KBM-7 (cell line): ENCODE measurements at places on chromosomes 4 and X.
A peak's percentile ranks its signal among the peaks of the same experiment; 100 is the strongest.

DNA sequence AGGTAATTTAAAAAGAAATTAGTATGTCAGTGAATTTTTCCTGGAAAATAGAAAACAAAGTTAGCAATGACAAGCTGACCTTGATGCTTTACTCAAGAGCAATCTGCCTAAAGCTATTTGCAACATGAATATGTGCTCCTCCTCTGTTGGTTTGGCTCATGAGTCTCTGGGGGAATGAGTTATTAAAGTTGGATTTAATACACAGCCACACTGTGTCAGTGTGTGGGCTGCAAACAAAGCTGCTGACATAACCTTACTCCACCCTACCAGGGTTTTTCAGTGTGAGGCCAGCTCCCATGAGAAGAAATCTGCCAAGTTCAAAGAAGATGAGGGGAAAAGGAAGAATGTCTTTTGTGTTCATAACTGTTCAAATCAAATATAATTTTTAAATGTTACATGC, 280.5 kb downstream of the TLL1 start:
- no peak for DNase-seq

DNA sequence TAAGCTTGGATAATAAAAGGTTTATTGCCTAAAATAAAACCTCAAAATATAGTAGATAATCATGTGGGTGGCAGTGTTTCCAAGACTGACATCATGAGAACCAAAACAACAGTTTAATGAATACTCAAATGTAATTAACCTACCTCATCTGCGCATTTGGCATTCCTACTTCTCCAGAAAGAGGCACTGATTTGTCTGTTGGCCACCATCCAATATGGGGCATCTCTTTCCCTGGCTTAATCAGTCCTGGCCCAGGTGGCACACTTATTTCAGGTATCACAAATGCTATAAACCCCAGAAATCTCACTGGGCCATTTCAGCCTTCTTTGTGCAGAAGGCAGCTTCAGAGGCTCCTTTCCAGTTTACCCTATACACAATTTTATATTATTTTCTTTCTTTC, 192.2 kb downstream of the COMMD8 start:
- no peak for DNase-seq

- DNase-seq, result no peak
Measured at GRCh38 chr4:170729897-170730296, 640.1 kb upstream of the AADAT start.

DNA sequence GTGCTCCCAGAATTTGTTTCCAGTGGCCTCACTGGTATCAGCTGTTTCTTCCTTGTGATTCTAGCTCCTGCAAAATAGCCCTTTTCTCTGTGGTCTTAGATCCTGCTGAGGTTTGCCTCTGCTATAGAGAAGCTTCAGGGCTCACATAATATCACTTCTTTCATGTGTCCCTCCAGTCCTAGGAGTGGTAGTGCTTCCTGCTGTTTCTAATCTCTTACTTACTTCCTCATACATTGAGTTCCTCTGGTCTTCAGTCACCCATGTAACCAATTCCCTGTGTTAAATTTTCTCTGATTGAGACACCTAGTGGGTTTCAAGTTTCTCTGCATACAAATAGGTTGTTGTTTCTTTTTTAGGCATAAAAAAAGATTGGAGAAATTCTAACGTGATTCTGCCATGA, 1567.9 kb downstream of the ARAP2 start:
- DNase-seq, result peak; percentile 9

- no peak for DNase-seq
Measured at GRCh38 chr4:55143858-55144257, 18.5 kb upstream of the KDR start.

- DNase-seq, result peak; percentile 30
Measured at GRCh38 chr4:185280608-185281007, 71.2 kb downstream of the SNX25 start.

- DNase-seq, result peak; percentile 99
Measured at GRCh38 chrX:1481636-1482529, 29.2 kb upstream of the ASMTL start.

- no peak for DNase-seq
Measured at GRCh38 chr4:94927696-94928095, 169.9 kb downstream of the BMPR1B start.

DNA sequence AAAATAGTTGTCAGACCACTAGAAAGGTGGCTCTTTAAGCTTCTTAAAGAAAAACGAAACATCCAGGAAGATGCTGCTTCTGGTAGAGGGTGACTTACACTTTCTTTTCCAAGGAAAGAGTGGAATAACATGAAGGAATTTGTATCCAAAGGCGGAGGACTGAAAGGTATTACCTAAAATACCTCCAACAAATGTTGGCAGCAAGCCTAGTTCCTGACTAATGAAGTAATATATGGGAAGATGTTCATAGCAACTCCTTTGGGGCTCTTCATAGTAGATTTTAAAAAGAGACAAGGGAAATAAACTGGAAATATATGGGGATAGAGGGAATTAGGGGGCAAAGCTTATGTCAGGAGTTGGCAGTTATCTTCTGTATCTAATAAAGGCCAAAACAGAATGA, 116.2 kb downstream of the AASDH start:
- no peak for DNase-seq

GRCh38 chrX:118825227-118825626, 1.6 kb downstream of the ZCCHC12 start:
- no peak for DNase-seq

- DNase-seq, result no peak
Measured at GRCh38 chrX:153513265-153513664, 4.2 kb upstream of the ATP2B3 start.

DNA sequence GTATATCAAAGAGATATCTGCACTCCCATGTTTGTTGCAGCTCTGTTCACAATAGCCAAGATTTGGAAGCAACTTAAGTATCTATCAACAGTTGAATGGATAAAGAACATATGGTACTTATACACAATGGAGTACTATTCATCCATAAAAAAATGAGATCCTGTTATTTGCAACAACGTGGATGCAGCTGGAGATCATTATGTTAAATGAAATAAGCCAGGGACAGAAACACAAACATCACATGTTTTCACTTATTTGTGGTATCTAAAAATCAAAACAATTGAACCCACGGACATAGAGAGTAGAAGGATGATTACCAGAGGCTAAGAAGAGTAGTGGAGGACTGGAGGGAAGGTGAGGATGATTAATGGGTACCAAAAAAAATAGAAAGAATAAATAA, 14.2 kb downstream of the IQCM start:
- DNase-seq, result no peak

DNA sequence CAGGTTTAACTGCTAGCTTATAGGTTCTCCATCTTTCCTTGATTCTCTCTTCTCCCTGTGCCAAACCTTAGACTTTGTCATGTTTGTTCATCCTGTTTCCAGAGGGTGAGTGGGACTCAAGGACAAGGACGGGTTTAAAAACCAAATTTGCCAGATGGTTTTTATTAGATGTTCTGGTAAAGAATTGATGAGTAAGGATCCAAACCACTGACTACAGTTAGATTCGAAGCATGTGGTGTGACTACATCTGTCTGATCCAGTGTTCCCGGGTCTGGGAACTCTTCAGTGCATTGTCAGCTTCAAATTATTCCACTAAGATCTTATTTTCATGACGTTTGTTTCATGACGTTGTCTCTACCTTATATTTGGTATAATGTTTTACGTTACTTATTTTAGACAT, 37.5 kb downstream of the MTMR1 start:
- no peak for DNase-seq

- no peak for DNase-seq
Measured at GRCh38 chr4:147528054-147528453, 47.2 kb downstream of the EDNRA start.

DNA sequence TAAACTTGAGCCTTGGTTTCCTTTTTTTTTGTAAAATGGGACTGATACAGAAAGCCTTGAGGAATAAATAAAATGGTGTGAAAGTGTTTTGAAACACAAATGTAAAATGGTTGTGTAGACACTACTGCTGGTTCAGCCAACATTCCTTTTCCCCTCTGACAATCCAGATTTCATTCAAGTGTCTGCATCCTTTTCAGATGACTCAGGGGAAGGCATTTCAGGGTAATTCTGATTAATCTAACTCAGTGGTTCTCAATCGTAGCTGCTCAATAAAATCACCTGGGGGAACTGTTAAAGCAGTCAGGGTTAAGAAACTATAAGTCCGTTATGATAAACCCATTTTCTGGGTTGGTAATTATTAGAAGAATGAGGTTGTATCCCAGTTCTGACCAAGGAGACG, 4.6 kb downstream of the ARHGAP10 start:
- no peak for DNase-seq

DNA sequence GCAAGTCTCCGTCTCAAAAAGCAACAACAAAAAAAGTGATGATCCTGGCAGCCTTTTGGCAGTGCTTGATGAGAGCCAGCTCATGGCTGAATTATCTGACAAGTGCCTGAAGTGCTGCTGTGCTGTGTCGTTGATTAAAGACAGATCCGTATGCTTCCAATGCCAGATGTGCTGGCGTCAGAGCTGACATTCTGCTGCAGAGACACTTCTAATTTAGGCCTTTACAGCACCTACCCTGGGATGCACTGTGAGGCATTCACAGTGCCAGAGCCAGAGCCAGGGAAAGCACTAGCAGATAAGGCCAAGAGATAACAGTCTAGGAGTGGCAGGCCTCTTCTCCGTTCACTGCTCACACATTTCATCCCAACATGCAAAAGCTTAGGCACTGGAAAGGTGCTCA, 995.5 kb downstream of the RAB28 start:
- no peak for DNase-seq

GRCh38 chrX:39592776-39593175, 505.0 kb downstream of the BCOR start:
- DNase-seq, result no peak

- DNase-seq, result peak; percentile 67
Measured at GRCh38 chr4:87009095-87009648, 74.4 kb downstream of the AFF1 start.

GRCh38 chr4:118950929-118951570, 62.4 kb downstream of the SYNPO2 start:
- no peak for DNase-seq

DNA sequence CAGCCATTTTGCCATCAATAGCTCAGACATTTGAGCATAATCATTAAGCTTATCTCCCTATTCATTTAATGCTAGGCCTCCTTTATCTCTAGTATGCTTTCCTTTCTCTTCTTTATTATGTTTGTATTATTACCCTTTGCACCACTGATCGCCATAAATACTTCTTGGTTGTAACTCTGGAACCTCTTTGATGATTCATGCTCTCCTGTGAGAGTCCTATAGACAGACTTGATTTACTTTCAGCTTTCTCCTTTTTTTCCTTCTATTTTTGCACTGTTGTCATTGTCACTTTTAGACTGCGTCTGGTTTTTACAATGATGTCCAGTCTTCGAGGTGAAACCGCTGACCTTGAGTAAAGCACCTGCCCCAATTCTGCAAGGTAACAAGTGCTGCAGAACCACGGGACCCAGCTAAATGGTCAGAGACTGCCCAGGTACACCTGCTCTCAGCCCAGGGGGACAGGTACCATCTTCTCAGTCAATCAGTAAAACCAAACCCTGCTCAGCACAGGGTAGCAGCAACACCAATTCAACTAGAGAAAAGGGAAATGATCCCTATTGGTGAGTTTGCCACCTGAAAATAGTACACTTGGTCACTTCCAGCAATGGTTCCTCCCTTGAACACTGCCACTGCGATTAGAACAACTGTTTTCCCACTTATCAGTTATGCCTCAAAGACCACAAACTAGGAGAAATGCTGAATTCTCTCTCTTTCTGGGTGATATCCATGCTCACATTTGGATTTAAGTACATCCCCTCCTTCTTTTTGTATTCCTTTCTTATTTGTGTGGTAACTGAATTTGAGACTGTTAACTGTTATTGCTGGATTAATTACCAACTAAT, 125.1 kb downstream of the MAML3 start:
- DNase-seq, result no peak

- peak; percentile 80 for DNase-seq
Measured at GRCh38 chrX:15815779-15816437, 25.6 kb downstream of the ZRSR2 start.

GRCh38 chr4:15482842-15483241, 13.2 kb downstream of the CC2D2A start:
- DNase-seq, result no peak

GRCh38 chr4:56953680-56954520, 23.5 kb downstream of the NOA1 start:
- no peak for DNase-seq

DNA sequence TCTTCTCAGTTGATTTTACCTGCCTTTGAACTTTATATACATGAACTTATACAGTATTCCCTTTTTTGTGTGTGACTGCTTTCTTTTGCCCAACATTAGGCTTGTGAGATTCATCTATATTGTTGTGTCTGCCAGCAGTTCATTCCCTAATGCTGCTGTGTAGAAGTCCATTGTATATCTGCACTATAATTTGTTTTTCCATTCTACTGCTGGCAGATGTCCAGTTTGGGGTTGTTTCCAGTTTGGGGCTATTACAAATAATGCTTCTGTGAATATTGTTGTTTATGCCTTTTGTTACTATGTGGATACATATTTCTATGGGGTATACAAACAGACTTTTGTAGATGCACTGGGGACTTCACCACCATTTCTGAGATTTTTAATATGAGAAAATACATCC, 268.4 kb downstream of the DCTD start:
- no peak for DNase-seq

DNA sequence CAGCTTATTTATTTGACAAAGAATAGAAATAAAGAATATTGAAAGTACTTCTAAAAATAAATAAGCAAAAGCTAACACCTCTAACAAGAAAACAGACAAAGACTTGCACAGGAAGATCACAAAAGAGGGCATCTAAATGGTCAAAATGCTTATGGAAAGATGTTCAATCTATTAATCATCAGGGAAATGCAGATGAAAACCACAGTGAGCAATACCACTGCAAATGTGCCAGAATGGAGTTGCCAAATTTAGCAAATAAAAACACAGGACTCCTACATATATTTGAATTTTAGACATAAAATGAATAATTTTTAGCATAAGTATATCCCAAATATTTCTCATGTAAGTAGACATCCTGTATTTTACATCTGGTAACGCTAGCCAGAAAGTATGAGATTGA, 56.1 kb upstream of the HPGD start:
- DNase-seq, result no peak

DNA sequence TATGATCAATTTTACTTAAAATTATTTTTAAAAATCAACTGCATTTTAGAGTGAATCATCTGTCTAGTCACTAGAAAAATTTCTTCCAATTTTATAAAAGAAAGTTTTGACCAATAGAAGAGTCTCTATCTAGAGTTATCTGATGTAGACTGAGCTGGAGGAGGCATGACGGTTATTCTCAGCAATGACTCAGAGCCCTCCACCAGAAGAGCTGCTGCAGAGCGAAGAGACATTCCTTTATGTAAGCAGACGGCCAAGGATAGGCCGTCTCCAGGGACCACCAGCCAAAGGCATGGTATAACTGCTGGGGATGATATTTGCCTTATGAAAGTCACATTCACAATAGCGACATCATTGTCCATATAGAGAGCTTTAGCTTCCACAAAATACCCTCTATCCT, 23.0 kb downstream of the LDB2 start:
- no peak for DNase-seq

DNA sequence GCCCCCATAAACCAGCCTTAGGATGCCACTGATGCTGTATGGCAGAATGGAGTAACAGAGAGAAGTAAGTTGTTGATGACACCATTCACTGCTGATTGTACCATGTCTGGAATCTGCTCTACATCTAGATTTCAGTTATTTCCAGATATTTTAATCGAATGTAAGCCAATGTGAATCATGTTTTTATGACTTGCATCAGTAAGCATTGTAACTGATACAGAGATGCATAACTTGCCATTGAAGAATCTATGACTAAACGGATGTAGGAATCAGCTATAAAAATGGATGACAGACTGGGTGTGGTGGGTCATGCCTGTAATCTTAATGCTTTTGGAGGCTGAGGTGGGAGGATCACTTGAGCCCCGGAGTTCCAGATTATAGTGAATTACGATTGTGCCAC, 161.0 kb upstream of the GATB start:
- no peak for DNase-seq
